Osteocyte (in vitro differentiated cells): ENCODE measurements at places on chromosomes 2 and 18. TPM values are rescaled to one million over a fixed set of nuclear protein-coding genes. Genes with fewer than 3 reads are reported as not detected.

SCN1A gene
- not detected in 2 replicates for total RNA-seq

KRTCAP3 gene
- 2.3 and 3.2 TPM in 2 replicates for total RNA-seq

PTH2R gene
- total RNA-seq = not detected in 2 replicates

GRCh38 chr2:107263628-107264027, 377.7 kb upstream of the ST6GAL2 start:
- no peak for DNase-seq

DNA sequence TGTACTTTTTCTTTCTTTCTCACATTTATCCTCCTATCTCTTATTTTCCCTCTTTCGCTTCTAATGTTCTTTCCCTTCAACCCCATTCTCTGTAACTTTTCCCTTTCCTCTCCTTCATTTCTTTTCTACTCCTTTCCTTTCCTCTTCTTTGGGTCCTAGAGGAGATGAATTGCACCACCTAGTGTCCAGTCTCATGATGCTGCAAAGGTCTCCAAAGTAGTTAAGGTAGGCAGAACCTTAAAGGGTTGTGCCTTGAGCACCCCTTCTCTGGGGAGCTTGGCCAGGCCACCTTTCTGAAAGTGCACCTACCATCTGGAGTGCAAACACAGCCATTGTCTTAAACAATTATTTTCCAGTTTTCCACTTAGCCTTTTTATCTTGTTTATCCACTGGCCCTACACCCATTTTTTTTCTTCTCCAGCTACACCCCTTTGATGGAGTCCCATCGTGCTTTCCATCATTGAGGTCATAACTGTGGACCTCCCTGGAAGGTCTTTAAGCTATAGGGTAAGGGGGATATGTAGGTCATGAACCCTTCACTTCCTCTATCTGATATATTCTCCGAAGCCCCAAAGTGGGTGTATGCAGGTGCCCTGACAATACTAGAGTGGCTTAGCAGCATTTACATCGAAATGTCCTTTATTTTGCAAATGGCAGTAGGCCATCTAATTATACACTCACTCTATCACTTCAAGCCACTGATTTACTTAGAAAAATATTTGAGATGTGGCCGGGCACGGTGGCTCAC, 155.9 kb downstream of the ESCO1 start:
- no peak for DNase-seq

DNA sequence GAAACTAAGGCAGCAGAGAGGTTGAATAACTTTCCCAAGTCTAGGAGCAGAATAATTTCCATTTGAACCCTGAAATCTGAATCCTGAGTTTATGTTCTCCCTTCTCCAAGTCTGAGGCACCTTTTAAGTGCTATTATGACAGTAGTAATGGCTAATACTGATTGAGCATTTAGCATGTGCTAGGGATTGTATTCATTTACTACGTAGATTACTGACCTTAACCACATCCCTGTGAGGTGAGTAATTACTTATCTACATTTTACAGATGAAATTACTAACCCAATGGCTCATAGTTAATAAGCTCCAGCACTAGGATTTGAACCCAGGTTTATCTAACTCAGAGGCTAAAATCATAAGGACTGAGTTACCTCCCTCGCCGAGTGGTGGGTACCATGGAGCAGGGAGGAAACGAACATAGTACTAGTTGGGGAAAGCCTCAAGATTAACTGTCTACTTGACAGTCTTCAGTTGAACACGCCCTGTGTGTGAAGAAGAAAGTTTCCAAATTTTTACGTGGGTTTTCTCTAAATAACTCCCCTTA, 93.0 kb downstream of the MAPRE2 start:
- no peak for DNase-seq

DNA sequence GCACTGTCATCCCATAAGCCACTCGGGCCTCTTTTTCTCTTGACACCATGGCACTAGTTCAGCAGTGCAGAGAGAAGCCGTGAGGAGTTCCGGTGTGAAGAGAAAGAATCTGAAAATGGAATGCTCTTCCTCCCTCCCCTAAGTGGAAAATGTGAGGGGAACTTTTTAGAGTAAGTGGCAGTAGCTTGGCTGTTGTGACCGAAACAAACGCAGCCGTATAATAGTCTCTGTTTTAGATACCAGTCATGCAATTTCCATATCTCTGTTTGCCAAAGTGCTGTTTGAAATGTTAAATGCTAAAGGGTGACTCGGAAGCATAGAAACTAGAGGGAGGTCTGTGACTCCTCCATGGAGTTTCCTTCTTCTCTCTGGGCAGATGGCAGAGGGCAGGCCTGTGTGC, 122.9 kb downstream of the MTCL1 start:
- no peak for DNase-seq

GRCh38 chr2:71060871-71061270, 7.6 kb upstream of the NAGK start:
- DNase-seq = no peak

- no peak for DNase-seq
Measured at GRCh38 chr2:57448816-57449215, 597.8 kb upstream of the VRK2 start.

DNA sequence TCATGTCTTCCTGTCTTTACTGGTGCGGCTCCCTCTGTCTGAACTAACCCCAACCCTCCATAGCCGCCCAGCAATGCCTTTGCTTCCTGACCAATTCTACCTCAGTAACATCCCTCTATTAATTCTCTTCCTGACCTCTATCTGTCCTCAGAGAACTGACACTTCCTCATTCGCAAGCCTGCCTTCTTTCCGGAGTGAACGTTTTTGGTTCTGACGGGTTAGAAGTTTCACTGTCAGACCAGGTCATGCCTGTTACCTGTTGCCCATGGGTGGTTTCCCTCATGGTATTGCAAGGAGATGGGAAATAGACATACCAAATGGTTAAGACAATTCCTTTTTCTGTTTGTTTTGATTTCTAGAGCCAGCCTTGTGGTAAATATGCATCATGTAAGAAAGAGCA, 453.4 kb upstream of the SLC14A2 start:
- no peak for DNase-seq

DNA sequence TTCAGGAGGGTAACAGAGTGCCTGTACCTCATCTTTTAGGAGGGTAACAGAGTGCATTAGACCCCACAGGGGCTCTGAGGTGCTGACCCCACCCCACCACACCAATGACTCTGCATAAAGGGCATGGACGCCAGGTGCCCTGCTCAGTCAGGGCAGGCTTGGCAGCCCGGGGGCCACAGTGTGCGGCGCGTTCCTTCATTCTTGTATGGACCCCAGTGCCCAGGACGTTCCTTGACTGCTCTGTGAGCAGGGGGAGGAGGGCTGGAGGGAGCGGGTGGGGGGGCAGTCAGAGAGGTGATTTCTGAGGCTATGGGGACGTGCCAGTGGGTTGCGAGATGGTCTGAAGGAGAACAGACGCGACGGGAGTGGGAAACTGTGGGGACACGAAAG, 168.7 kb upstream of the NCK2 start:
- DNase-seq = no peak

GRCh38 chr2:63399156-63399555, 189.1 kb downstream of the WDPCP start:
- DNase-seq = no peak
